ENCODE measurements at places on chromosomes 13 and 19. TPM values are rescaled to one million over a fixed set of nuclear protein-coding genes. Genes with fewer than 3 reads are reported as not detected.

GRCh38 chr19:54661846-54662481, 821 bp upstream of the LILRB4 start:
- no peak for DNase-seq

DNA sequence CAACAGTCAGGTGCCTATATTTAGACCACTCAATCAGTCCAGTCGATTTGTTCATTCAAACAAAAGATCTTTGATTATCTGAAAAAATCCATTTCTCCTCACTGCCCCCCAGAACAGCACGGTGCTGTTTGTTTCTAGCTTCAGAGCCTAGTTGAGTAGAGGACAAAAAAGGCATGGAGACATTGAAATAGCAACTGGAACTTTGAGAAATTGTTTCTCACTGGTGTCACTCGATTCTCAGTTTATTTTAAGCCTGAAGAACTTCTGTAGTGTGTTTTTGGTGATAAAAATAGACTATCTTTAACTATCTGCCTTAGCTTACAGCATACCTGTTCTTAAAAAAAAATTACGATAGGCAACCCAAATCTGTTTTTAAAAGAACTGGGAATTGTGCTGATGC, 67.1 kb downstream of the ARHGAP35 start:
- DNase-seq: no peak

Gene ZSCAN4
- 0.25 TPM for polyA plus RNA-seq

Gene MYO1F
- 13.9 TPM for polyA plus RNA-seq

DNA sequence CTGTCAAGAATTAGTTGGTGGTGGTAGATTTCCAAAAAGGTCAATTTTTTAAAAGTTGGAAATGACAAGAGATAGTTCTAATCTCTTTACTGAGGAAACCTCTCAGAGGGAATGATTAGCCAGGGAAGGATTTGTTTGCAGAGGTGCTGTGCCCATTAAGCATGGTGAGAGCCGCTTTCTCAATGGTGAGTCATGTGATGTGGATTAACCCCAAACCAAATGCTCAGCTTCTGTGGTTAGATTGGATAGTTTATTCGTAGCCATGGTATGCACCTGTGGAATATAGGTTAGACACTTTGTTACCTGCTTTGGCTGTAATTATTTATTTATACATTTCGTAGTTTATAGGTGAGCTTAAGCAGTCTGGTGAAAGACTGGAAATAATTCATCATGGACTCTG, 7.1 kb downstream of the HNRNPM start:
- DNase-seq: peak; percentile 45
